ENCODE measurements at places on chromosomes 3 and 15. TPM values are rescaled to one million over a fixed set of nuclear protein-coding genes. Genes with fewer than 3 reads are reported as not detected.
A peak's percentile ranks its signal among the peaks of the same experiment; 100 is the strongest.

The DLEC1 gene
- total RNA-seq, result 0.69 TPM

- DNase-seq, result peak; percentile 74
Measured at GRCh38 chr15:80780416-80781221, 1.4 kb downstream of the CEMIP start.

The TRPM1 gene
- not detected for total RNA-seq

The PPM1M gene
- 26.7 TPM for total RNA-seq

DNA sequence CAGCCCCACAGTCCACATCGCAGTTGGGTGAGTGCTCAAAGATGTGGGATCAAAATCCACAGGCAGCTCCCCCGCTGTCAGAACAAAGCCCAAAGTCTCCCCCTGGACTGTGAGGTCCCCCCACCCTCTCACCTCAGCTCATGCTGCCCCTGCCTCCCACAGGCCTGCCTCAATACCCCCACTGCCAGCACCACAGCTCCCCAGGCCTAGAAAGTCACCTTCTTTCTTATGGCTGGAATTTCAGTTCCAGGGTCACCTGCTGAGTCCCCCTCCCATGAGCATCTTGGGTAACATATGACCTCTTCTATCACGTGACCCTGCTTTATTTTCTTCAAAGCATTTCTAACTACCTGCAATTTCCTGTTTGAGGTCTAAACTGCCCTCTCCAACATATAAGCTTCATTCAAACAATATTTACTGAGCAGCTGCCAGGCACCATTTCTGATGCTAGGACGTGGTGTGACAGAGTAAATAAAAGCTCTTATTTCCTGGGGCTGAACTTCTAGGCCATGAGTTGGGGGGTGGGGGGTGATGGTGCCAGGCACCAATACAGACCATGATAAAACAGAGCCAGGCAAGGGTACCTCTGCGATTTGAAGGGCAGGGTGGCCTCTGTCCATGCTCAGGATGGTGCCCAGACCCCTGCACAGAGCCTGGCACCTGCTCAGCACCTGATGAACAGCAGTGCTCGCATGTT lies 2.4 kb upstream of the TMEM89 start:
- no peak for DNase-seq

GRCh38 chr3:123295171-123295900 lies 93.6 kb downstream of the SEC22A start:
- peak; percentile 47 for DNase-seq

The CFAP100 gene
- not detected for total RNA-seq

DNA sequence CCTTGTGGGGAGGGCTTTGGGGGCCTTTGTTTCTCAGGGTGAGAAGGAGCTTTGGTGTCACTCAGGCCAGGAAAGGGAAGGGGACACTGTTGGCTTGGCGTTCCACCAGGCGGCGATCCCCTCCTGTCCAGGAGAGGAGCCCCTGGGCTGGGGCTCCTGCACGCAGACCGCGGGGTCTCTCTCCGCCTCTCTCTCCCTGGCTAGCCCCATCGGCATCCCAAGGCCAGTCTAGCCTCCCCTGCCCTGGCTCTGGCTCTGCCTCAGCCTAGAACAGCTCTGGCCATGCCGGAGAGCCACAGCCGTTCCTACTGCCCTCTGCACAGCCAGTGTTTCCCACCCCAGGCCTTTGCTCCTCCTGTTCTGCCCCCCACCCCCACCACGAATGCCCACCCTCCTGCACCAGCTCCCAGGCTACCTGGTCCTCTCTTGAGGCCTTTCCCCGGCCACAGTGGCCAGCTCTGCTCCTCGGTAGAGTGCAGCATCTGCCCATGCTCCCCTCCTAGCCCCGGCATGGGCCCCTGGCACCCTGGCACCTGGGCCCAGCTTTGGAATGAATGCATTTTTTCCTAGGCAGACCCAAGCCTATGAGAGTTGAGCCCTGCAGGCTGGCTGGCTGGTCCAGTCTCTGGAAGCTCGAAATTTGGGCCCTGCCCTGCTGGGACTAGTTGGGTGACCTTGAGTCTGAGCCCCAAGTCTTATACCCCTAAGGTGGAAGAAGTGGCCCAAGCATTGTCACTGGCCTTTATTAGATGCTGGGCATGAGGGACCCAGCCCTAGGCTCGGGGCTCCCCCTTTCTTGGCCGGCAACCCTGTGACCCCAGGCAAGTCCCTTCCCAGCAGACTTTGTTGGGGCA lies 2.4 kb downstream of the PLXNA1 start:
- DNase-seq, result no peak

The TRIM42 gene
- total RNA-seq, result not detected

- no peak for DNase-seq
Measured at GRCh38 chr3:42367903-42368302, 42.5 kb downstream of the LYZL4 start.

GRCh38 chr3:28586325-28586724 lies 237.7 kb upstream of the AZI2 start:
- no peak for DNase-seq

GRCh38 chr15:99021694-99022093 lies 14.1 kb upstream of the PGPEP1L start:
- no peak for DNase-seq

The GOLGA6B gene
- total RNA-seq, result not detected

The ARPIN gene
- total RNA-seq, result 35.4 TPM

The SPPL2A gene
- 124 TPM for total RNA-seq

- no peak for DNase-seq
Measured at GRCh38 chr3:16618721-16619120, 13.5 kb upstream of the DAZL start.

DNA sequence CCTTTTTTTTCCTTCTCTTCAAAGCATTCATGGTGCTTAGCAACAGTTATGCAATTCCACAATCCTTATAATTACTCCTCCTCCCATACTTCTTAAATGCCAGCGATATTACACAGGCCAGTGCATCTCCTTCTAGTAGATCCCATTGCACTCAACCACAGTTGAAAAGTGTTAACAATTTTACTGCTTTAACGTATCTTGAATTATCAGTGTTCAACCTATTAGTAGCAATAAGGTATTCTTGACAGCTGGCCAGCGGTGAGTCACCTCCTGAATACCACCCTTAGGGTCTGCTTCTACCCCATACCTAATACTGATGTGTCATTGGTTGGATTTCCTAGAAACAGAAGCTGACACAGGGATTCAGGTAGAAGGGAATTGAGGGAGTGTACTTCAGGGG lies 24.0 kb upstream of the TEX9 start:
- no peak for DNase-seq

The POLQ gene
- 0.23 TPM for total RNA-seq

GRCh38 chr15:77361456-77361855 lies 58.4 kb downstream of the PEAK1 start:
- DNase-seq, result no peak

- no peak for DNase-seq
Measured at GRCh38 chr3:187112934-187113793, 26.1 kb downstream of the RPL39L start.

DNA sequence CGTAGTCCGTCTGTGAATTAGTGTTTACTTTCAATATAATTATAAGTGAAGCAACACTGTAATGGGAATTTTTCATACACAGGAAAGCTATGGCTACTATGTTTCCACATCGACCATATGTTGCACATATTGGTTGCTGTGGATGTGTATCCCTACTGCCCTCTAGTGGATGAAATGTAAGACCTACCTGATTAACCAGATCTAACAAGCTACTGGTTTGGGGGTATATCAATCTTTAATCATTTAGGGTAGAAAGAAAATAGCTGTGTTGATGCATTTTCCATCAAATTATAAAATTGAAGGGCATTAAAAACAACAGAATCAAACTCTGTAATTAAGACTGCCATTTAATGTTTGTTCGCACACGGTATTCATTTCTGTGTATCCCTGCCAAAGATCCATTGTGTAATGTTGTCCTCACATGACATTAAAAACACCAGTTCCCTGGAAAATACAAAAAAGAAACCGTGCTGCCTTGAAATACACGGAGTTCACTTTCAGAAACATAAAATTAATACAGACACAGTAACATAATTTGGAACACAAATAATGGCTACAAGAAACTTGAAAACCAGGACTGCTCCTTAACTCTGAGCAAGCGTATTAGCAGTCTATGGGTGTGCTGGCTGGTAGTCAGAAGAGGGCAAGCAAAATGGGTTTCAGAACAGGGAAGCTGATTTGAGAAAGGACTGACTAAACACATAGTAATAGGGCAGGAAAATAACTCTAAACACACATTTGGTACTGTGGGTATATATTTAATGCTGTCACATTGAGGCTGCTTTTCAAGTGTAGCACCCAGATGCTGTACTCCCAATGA lies 125.1 kb downstream of the TIGIT start:
- no peak for DNase-seq

The APBA2 gene
- 2.1 TPM for total RNA-seq

GRCh38 chr15:96412045-96412905 lies 81.8 kb downstream of the NR2F2 start:
- no peak for DNase-seq

DNA sequence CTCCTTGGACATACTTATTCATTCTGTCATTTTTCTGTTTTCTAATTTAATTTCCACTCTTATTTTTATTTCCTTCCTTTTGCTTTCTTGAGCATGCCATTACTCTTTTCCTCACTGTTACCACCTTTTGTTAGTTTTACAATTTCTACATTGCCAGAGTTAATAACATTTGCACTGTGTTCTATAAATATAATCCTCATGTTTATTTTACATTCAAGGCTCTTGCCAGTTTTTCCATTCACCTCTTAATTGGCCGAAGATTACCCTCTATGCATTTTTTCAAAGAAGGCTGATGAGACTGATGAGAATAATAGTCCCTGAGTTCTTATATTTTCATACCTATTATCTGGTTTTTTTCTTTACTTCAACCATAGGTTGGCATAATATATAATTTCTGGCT lies 10.5 kb downstream of the BTD start:
- DNase-seq, result no peak

- peak; percentile 27 for DNase-seq
Measured at GRCh38 chr15:23436421-23436820, 10.6 kb downstream of the GOLGA6L2 start.

- no peak for DNase-seq
Measured at GRCh38 chr3:12234192-12234591, 54.7 kb upstream of the PPARG start.

GRCh38 chr15:94460624-94461023 lies 229.3 kb downstream of the MCTP2 start:
- no peak for DNase-seq

GRCh38 chr15:44711743-44712345 lies 527 bp downstream of the B2M start:
- no peak for DNase-seq

The RIOX2 gene
- total RNA-seq, result 25.8 TPM

DNA sequence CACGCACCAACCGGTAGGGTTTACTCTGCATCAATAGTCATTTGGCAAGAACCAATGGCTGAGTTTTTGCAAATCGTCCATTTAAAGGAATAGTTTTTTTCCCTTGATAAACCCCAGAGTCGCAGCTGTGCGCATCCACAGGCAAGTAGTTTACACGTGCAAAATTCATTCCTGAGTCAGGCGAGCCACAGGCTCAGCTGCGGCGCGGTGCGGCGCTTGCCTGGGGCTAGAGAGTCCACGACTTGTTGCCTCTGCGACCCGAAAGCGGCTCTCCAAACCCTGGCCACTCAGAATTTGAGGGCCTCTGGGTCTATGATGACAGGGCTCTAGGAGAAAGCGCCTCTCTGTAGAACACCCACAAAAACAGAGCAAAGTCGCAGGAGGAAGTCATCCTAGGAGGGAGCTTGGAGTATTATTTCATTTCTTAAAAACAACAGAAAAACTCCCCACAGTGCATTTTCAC lies 36.7 kb downstream of the ZIC4 start:
- no peak for DNase-seq

The SLC9A9 gene
- total RNA-seq, result 12.6 TPM

GRCh38 chr3:143526011-143526545 lies 322.2 kb downstream of the SLC9A9 start:
- no peak for DNase-seq

- no peak for DNase-seq
Measured at GRCh38 chr3:32420126-32421038, 28.7 kb downstream of the CMTM7 start.

DNA sequence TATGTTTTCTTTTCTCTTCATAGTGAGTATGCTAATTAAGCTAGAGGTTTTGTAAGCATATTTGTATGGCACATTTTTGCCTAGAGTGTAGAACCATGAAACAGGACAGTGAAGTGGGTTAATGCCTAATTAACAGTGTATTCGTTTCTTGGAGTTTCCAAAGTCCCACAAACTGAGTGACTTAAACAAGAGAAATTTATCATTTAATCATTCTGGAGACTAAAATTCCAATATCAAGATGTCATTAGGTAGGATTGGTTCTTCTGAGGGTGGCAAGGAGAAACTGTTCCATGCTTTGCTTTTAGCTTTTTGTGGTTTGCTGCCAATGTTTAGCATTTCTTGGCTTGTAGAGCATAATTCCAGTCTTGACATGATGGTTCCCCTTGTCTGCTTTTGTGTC lies 734.2 kb downstream of the NAALADL2 start:
- DNase-seq, result no peak

- DNase-seq, result no peak
Measured at GRCh38 chr3:62052331-62052730, 321.0 kb downstream of the FEZF2 start.

Measured in aorta (tissue), 5 donors.